ENCODE measurements at places on chromosomes 2 and 18.

DNA sequence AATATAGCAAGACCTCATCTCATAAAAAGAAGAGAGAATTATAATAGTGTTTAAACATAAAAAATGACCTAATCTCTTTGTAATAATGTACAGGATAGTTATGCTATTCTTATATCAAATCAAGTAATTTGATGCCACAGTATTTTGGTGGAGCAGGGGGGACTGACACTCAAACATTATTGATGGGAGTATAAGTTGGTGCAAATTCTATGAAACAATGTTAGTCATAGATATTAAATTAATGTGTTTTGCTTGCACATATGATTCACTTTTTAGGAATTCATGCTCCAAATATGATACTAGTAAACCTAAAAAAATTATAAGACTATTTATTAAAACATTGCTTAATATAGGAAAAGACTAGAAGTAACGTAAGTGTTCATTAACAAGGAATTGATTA lies 256.1 kb upstream of the SYT4 start:
- DNase-seq, result no peak

DNA sequence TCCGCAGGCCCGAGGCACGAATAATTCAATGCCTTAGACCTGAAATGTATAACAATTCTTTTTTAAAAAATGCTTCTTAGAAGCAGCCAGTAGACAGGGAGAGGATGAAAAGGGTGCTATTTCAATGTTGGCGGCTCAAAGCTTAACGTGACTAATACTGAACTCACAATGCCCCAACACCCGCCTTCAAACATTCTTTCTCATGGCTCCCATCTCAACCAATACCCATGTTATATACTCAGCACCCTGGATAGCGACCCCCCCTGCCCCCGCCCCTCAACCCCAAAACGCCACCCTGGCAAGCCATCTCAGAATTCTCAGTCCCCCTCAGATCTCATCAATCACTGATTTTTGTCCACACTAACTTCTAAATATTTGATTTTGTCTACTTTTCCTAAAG lies 4.4 kb downstream of the FBXO41 start:
- no peak for DNase-seq

GRCh38 chr2:26974352-26974751 lies 3.9 kb downstream of the MAPRE3 start:
- no peak for DNase-seq

GRCh38 chr2:157468931-157469708 lies 25.2 kb upstream of the CYTIP start:
- no peak for DNase-seq

DNA sequence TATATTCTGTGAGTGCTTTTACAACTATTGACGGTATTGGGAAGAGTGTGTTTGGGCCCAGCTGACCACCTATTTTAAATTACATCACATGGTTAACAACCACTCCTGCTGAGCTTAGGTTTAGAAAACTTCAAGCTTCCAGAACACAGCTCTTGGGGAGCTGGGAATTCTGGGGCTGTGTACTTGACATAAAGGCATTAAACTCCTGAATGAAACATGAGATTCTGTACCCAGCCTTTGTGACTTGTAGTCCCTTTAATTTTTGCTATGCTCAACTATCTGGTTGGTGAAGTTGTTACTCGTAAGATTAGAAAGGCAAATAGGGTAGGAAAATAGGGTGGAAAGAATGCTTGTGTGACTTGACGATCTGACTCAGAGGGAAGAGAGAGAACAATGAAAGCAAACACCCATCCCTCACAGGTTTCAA lies 66.9 kb downstream of the LTBP1 start:
- DNase-seq, result no peak
